Germinal center (tissue), 1 donor: ENCODE measurements at places on chromosomes 11 and 22.

- DNase-seq: no peak
Observed at GRCh38 chr11:32003335-32003734, 87.5 kb upstream of the RCN1 start.

GRCh38 chr11:61588728-61589191 lies 7.9 kb upstream of the SYT7 start:
- no peak for DNase-seq

DNA sequence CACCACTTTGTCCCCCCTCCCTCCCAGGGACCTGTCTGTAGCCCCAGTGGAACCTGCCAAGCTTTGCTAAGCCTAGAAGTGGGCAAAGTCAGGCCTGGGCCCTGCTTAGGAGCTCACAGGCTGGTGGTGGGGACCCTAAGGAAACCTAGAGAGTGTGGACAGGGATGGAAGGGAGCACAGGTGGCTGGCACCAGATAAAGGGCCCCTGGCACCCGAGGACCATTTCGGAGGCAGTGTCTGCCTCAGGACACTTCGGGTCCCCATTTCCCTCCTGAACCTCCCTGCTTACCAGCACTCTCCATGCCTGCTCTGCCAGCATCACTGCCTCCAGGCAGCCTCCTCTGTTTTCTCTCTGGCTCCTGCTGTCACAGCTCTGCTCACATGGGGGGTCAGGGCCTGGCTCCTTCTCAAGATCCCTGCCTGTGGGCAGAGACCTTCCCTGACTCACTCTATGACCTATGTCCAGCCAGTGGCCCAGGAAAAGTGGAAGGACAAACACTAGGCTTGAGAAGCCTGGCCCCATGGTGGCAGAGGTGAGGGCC lies 13.6 kb upstream of the OMP start:
- no peak for DNase-seq

GRCh38 chr11:96013461-96014213 lies 89.7 kb upstream of the MTMR2 start:
- DNase-seq: no peak

DNA sequence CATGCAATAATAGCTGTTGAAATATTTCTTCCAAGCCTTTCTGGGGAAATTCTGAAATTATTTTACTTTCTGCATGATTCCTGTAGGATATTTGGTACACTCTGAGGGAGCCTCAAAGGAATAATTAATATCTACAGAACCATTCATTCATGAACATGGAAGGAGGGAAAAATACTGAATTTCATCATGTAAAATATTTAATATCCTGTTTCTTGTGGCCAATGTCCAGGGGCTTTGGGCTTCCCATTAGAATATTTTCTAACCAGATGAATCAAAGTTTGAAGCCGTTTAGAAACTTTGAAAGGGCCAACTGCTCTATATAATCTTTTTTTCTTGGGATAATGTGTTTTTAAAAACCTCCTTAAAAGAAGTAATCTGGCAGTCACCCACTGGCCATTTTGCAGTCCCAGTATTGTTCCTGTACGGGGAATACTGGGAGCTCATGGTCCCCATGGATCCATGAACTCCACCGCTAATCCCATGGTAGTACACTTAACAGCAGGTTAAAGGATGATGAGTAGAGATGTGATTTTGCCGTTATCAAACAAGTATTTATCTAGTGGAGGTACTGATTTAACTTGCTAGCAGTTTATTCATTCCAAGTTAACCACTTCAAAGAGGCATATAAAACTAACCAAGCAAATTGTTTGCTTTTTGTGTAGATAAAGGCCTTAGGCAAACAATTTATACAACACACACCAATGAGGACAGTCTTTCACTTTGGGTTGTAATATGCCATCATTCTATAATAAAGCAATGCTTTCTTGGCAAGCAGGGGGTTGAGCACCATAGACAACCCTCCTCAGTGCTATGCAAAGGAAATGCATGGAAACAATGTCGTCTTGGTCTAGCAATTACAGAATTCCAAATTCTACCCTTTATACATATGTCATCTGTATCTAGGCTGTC lies 34.5 kb upstream of the BLID start:
- no peak for DNase-seq

- DNase-seq: no peak
Observed at GRCh38 chr11:65553301-65554001, 4.7 kb downstream of the LTBP3 start.

GRCh38 chr11:46348566-46349401 lies 1.5 kb downstream of the DGKZ start:
- DNase-seq: no peak

DNA sequence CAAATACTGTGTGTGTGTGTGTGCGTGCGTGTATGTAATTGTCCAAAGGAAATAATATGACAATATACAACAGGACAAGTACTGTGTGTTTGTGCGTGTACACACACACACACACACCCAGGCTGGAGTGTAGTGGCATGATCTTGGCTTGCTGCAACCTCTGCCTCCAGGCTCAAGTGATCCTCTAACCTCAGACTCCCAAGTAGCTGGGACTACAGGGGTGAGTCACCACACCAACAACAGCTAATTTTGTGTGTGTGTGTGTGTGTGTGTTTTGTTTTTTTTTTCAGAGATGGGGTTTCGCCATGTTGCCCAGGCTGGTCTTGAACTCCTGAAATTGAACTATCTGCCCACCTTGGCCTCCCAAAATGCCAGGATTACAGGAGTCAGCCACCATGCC lies 61.5 kb downstream of the NUP98 start:
- no peak for DNase-seq

DNA sequence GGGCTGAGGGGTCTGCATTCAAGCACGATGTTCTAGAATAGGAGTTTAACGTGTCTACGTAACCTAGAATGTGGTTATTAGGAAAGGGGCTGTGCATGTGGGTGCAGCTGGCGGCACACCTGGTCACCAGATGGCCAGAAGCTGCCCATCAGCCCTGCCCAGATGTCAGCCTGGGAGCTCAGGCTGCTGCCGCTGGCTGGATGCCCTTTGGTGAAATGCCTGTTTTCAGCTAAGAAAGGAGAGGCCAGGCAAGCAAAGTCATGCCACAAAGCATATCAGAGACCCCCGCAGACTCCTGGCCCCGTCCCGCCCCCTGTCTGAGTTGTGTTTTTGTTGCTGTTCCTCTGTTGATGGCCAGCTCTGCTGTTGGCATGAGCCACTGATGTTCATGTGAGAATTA lies 11.3 kb upstream of the ADORA2A start:
- no peak for DNase-seq

DNA sequence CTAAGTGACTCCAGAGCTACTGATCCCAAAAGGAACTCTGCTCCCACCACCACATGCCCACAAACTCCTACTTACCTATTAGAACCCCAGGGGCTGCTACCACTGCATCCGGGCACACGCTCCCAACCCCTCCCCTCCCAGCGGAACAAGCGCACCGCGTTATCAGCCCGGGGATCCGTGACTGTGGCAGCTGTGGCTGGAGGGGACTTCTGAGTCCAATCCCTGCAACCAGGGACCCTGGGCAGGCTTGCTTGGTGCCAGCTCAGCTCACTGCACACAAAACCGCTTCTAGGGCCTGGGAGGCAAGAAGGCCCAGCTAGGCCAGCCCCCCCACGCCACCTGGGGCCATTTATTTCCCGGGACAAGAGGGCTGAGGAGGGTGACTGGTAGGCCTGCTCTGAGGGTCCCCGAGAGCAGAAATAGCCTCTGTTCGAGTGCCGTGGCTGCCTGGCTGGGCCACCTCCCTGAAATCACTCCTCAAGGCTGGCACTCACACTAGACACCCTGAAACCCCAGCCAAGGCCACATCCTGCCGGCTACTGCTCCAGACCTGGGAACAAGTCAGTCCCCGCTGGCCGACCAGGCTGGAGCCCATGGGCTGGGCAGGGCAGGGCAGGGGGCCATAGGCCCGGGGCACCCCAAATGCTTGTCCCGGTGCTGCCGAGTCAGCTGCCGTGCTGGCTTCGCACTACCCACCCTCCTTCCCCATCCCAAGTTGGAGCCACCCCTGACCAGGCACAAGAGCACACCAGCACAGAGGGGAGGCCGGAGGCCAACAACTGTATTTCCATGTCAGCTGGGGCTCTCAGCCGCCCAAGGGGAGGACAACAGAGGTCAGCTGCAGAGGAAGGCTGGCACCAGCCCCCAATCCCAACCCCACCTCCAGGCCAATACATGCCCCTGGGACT lies 1.9 kb upstream of the IFITM10 start:
- no peak for DNase-seq

DNA sequence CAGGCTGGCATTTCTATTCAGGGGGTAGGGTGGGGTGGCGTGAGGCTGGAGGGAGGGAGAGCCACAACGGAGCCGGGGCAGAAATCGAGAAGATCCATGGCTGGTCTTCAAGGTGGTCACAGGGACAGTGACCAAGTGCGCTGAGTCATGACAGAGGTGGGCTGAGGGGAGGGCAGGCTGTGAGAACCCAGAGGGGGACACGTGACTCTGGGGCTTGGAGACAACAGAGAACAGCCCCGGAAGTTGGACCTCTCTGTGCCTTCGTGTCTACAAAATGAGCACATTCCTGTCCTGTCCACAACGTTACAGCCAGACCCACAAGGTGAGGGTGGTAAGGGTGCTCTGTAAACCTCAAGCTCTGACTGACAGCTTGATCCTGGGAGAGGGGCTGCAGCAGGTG lies 35.1 kb upstream of the ARFGAP3 start:
- no peak for DNase-seq

DNA sequence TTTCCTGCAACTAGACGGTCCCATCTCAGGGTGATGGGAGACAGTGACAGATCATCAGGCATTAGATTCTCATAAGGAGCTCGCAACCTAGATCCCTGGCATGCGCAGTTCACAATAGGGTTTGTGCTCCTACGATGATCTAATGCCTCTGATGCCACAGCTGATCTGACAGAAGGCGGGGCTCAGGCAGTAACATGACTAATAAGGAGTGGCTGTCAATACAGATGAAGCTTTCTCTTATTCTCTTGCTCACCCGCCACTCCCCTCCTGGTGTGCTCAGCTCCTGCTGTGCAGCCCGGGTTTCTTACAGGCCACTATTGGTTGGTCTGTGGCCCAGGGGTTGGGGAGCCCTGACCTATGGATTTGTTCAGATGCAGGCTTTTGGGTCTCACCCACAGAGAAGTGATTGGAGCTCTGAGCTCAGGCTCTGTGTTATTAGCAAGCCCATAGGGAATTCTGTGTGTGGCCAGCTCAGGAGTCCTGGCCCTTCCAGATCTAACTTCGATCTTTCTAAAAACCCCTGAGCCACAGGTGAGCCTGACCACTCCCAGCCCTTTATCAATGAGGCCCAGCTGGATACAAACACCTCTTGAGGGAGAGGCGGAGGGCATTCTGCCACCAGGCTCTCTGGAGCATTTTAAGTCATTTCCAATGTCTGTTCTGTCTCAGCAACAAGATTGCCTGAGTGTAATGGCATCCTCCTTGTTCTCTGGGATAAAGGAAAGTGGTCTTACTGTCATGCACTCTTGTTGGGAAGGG lies 351.8 kb downstream of the BUD13 start:
- no peak for DNase-seq

DNA sequence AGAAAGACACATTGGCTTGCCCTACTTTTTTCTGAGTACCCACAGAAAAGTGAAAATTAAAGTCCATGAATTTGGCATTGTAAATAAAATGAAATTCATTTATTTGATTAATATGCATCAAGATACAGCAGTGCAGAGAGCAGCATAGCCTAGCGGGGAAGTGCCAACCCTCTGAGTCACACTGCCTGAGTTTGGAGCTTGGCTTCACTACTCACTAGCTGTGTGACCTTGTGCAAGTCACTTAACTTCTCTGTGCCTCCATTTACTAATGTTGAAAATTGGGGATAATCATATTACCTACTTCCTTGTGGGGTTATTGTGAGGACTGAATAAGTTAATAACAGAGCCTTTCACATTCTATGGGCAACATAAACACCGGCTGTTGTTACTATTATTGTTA lies 111.5 kb upstream of the CSNK2A3 start:
- no peak for DNase-seq

GRCh38 chr11:22599458-22599857 lies 26.2 kb downstream of the FANCF start:
- DNase-seq: no peak

DNA sequence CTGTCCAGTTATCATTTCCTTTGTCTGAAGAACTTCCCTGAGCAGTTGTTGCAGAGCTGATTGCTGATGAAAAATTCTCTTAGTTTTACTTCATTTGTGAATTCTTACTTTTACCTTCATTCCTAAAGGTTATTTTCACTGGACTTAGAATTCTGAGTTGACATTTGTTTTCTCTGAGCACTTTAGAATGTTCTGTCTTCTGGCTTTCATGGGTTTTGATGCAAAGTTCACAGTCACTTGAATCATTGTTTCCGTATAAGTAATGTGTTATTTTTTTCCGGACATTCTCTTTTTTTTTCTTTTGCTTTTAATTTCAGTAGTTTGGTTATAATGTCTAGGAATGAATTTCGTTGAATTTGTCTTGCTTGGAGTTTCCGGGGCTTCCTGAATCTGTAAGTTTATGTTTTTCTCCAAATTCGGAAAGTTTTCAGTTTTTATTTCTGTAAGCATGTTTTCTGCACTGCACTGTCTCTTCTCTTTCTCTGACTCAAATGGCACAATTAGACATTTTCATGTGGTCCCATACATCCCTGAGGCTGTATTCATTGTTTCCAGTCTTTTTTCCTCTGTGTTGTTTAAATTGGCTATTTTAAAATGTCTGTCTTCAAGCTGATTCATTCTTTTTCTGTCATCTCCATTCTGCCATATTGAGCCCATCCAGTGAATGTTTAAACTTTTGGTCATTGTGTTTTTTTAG lies 68.5 kb upstream of the NARS2 start:
- no peak for DNase-seq

GRCh38 chr11:91248199-91248807 lies 976.3 kb upstream of the FAT3 start:
- no peak for DNase-seq

- no peak for DNase-seq
Observed at GRCh38 chr22:46528121-46528610, 9.3 kb downstream of the CELSR1 start.

DNA sequence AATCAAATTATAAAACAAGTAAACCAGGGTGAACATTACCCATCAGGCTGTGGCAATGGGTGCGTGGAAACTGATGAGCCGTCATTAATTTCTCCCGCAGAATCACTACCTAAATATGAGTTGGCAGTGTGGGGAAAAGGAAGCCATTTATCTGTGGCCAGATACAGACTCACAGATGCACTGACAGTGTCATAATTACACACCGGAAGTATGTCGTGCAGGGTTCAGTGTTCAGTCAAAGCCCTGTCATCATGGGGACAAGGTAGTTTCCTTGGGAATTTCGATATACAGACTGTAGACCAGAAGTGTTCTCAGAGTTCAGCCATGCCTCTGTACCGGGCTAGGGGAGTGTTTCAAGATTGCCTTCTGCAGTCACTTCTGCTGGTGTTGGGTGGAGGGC lies 119.2 kb upstream of the SEZ6L start:
- DNase-seq: no peak
